ENCODE measurements at places on chromosomes 5 and 9.

- no peak for DNase-seq
These were observed 48.3 kb downstream of the TMEFF1 start for GRCh38 chr9:100521282-100521681.

GRCh38 chr5:138488481-138488945 is 23.2 kb downstream of the EGR1 start:
- DNase-seq = no peak

GRCh38 chr9:23615569-23615968 is 210.5 kb downstream of the ELAVL2 start:
- no peak for DNase-seq

DNA sequence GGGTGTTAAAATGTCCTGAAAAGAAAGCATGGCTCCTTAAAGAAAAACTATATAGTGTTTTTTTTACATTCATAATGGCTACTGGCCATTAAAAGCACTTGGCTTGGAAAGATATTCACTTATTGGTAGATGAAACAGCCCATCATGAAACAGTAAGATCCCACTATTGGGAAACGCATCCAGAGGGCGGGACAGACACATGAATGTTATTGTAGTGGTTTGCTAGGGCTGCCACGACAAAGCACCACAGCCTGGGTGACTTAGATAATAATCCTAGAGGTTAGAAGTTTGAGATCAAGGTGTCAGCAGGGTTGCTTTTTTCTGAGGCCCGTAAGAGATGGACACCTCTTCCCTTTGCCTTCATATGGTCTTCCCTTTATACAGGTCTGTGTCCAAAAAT is 139.4 kb upstream of the ANKH start:
- DNase-seq = no peak

DNA sequence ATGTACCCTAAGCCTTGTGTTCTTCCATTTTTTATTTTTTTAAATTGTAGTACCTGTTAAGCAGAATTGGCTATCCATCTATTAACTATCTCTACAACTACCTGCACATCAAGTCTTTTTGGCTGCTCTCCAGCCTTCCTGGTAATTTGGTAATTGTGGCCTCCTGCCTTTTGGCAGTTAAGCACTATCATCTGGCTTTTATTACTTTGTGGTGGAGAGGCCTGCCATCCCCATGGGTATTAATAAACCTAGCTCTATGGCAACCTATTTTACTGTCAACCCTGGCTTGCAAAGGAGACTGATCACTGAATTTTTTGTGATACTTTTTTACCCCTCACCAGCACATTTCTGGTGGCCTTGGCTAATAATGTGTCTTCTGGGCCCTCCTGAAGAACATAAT is 20.5 kb downstream of the SELENOP start:
- no peak for DNase-seq

DNA sequence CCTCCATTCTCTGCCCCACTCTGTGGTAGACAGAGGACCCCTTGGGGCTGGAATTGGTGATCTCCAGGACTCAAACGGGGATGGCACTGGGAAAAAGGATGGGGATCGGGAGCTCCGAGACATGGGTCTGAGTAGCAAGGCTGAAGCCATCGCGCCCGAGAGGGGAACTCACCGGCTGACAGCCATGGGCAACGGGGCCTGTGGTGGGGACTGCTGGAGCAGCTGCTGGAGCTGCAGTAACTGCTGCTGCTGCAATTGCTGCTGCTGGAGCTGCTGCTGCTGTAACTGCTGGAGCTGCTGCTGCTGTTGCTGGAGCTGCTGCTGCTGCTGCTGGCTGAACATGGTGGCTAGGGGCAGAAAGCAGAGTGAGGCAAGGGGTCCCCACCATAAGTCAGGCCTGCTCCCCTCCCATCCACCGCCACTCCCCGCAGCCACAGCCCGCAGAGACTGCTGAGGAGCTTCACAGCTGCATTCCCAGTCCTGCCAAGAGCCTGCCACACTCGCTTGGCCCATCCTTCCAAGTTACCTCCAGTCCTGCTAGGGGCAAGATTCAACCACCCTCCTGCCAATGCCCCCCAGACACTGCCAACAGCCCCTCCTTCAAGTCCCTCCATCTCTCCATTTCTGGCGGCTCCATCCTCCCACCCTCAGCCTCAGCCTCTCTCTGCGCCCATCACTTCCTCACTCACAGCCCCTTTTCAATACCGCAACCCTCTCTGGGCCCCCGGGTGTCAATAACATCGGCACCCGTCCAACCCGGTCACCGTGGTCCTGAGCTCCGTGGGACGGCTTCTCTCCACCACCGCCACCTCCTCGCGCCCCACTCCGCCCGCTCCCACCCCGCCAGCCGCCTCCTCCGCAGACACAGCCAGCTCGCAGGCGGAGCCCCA is 611 bp downstream of the CIZ1 start:
- DNase-seq = peak; percentile 47

Measured in ovary (tissue), 10 donors.